ENCODE measurements at places on chromosomes 6 and 20. TPM values are rescaled to one million over a fixed set of nuclear protein-coding genes. Genes with fewer than 3 reads are reported as not detected.

Gene TMEM74B
- total RNA-seq = 1.7 TPM

Gene HLA-DRB5
- 3.7 TPM for total RNA-seq

Gene ULBP3
- 1.7 TPM for total RNA-seq

Gene C6orf15
- total RNA-seq = not detected

Gene STAU1
- total RNA-seq = 48.5 TPM
